Muscle of back (tissue), 13 donors: ENCODE measurements at places on chromosomes 4 and X. TPM values are rescaled to one million over a fixed set of nuclear protein-coding genes. Genes with fewer than 3 reads are reported as not detected.

SLIT2 gene
- polyA plus RNA-seq: 42.0 TPM

SHROOM3 gene
- polyA plus RNA-seq: 35.8 TPM

DNA sequence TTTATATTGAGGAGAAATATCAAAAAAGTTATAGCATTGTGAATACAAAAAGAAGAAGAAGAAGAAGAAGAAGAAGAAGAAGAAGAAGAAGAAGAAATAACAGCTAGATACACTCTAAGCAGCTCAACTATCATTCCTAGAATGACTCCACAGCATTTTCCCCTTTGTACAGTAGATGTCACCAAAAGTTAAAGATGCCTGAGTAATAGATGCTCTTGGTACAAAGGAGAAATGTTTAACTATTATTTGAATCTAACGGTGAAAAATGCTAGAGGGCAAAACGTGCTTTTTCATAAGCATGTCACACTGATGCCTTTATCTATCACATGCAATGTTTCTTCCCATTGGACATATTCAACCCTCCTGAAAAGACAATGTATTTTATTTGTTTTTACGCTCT is 178.4 kb upstream of the GPRIN3 start:
- no peak for DNase-seq

TMPRSS11A gene
- not detected for polyA plus RNA-seq

GPRASP1 gene
- 9.1 TPM for polyA plus RNA-seq

DNA sequence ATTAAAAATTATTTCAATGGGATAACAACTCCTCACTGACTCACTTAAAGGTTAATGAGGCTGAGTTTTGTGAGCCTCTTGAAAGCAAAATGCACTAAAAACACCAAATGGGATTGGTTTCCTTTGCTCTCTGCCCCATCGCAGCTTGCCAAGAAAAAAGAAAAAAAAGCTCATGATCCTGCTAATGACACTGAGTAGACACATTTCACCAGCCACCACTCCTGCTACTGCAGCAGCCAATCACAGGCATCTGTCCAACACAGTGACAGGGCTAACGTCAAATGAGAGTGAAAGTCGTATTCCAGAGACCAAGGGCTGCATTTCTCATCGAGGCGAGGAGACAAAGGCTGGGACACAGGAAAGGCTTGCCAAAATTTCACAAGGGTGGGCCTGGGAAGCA is 5.2 kb downstream of the APBB2 start:
- no peak for DNase-seq

DNA sequence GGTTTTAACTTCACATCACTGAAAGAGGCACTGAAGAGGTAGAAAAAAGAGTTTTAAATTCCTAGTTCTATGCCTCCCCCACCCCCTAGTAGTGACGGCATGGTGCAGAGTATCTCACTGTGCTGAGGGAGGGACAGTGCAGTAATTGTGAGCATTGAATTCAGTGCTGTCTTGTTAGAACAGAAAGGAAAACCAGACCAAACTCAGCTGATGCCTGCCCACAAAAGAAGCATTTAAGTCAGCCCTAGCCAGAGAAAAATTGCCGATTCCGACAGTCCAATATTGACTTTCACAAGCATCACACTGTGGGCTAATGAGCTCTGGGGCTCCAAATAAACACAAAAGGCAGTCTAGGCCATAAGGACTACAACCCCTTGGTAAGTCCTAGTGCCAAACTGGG is 417.7 kb downstream of the AR start:
- DNase-seq: no peak

- DNase-seq: peak; percentile 56
These were observed 106.2 kb downstream of the ALPK1 start for GRCh38 chr4:112403101-112403945.

DNA sequence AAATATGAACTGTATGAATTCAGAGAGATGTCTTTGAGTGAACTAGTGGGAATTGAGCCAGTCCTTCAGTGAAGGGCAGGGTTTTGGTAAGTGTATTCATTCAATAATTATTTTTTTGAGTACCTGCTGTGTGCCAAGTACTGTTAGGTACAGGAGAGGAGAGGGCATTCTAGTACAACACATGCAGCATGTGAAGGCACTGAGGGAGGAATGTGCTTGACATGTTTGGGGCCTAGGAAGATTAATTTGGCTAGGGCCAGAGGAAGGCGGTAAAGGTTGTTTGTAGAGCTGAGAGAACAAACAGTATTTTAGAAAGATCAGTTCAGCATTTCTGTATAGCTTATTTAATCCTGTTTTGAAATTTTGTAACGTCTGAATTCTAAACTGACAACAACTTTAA is 27.8 kb downstream of the APOOL start:
- no peak for DNase-seq

PPA2 gene
- 58.2 TPM for polyA plus RNA-seq

ETDA gene
- polyA plus RNA-seq: not detected

FAAH2 gene
- 2.0 TPM for polyA plus RNA-seq

DNA sequence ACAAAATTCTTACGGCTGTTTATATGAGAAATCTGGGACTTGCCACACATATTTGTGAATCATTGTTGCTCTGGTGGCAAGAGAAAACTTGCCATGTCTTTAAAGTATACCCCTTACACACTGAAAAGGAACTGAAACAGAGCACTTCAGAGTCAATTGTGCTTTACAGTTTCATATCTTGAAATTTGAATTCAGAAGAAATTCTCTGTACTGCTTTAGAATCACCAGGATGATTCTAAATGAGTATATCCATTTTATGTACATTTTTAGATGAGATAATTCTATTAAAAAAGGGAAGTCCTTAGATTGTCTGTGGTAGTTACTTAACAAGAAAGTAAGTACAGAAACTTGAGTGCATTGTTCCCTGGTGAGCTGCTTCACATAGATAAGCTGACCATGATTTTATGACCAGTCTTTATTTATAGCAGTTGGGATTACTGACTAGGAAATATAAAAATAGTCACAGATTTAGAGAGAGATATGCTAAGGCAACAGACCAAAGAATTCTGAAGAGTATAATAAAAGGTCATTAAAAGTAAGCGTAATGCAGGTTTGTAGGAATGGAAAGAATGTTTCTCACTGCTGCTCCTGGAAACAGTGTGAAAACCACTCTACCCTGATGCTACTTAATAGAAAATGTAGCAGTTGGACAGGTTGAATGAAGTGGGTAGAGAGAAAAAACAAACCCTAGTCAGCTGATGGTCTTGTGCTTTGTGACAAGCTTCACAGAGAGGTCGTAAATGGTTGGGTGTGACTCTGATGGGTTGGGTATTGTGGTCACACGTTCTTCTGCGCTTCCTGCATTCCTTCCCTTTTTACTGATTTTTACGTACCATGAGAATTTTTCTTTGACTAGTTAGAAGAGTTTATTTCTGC is 41.0 kb downstream of the FNIP2 start:
- peak; percentile 75 for DNase-seq

- no peak for DNase-seq
These were observed 15.3 kb downstream of the CYTL1 start for GRCh38 chr4:5003918-5004317.

GRCh38 chrX:69010339-69010738 is 154.9 kb downstream of the PJA1 start:
- no peak for DNase-seq

DNA sequence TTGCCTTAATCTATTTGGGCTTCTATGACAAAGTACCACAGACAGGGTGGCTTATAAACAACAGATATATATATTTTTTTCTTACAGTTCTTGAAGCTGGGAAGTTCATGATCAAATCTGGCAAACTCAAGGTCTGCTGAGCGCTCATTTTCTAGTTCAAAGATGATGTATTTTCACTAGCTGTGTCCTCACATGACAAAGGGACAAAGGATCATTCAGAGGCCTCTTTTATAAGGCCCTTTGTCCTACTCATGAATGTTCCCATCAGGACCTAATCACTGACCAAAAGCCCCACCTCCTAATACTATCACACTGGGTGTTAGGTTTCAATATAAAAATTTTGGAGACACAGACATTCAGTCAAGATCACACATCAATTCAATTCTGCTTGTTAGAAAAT is 2025.2 kb downstream of the PCDH7 start:
- no peak for DNase-seq

ALG13 gene
- 34.4 TPM for polyA plus RNA-seq

SPANXD gene
- not detected for polyA plus RNA-seq

MXRA5 gene
- 64.6 TPM for polyA plus RNA-seq

L1CAM gene
- 2.1 TPM for polyA plus RNA-seq

DNA sequence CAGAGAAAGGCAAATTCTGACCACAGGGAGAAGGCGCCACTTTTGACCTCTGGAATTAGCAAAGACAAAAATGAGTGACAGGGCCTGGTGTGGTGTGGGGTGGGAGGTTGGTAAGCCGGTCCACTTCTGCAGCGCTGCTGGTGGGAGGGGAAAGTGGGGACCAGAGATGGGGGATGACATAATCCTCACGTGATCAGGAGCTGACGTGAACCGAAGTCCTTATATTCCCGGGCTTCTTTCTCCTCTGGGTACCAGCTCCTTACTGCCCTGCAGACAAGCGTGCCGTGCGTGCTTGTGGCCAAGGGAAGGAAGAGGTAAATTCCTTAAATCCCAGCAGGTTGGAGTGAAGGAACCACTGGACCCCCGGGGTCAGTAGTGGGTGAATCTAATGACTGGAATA is at the start of gene TCEAL7:
TCEAL7 (plus strand) TSS at position 249 of the 400 bp plus-strand sequence. CDS start 1,165 bp downstream, outside the sequence.
- DNase-seq: peak; percentile 92

ERVMER34-1 gene
- polyA plus RNA-seq: 0.99 TPM

DNA sequence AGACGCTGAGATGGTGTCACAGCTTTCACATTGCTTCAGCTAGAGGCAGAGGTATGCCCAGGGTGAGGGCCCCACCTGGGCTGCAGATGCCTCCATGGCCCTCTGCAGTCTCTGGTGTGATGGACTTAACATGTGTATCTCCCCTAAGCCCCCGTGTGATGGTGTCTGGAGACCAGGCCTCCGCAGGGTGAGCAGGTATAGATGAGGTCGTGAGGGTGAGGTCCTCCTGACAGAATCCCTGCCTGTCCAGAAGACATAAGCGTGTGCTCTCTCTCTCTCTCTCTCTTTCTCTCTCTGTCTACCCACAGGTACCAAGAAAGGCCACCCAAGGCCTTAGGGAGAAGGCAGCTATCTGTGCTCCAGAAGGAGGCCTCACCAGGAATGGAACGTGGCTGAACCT is 50.9 kb downstream of the CPZ start:
- no peak for DNase-seq

C4orf17 gene
- polyA plus RNA-seq: not detected

DNA sequence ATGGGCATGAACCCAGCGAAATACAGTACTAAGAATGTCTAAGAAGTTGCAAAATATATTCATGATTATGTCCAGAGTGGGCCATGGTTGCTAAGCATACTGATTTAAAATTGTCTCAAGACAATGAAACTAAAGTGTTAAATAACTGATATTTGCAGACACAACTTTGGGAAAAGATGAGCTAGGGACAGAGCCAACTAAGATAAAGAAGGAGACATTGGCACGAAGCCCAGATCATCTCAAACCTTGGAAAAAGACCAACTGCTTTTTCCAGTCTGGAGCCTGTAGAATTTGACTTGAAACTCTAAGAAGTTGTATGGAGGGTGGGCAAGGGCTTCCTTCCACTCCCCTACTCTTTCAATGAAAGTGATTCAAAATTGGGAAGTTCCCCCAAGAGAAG is 108.5 kb upstream of the GLRA2 start:
- DNase-seq: peak; percentile 2

- no peak for DNase-seq
These were observed 184.2 kb downstream of the MAML3 start for GRCh38 chr4:139969635-139970266.

DNA sequence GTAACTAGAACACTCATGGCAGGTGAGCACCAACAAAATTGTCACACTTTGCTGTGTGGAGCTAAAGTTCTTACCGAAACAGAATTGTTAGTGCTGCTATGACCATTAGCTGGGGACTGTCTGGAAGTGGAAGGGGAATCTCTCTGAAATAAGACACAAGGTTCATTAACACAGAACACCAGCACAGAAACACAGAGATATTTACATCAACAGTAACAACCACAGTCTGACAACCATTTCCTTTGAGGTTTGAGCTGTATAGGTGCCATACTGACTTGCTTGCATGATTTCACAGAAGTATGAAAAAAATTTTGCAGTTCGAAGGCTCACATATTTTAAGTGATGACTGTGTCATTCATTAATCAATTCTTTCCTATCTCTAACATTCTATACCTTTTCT is 109.8 kb downstream of the NYX start:
- no peak for DNase-seq

F11 gene
- 0.14 TPM for polyA plus RNA-seq

GRCh38 chr4:7335344-7336066 is 99.2 kb downstream of the PSAPL1 start:
- no peak for DNase-seq

DNA sequence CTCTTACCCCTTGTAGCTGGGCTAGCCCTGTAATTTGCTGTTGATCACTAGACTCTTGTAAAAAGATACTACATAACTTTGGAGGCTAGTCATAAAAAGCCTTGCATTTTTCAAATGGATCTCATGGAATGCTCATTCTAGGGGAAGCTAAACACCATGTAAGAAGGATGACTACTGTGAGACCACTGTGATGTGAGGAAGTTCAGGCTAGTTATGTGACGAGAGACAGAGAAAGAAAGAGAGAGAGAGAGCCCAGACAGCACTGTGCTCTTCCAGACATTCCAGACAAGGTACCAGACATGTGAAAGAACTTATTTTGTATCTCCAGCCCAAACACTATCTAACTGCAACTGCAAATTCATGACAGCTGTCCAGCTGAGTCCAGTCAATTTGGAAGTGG is 404.6 kb upstream of the PITX2 start:
- DNase-seq: peak; percentile 88

DNA sequence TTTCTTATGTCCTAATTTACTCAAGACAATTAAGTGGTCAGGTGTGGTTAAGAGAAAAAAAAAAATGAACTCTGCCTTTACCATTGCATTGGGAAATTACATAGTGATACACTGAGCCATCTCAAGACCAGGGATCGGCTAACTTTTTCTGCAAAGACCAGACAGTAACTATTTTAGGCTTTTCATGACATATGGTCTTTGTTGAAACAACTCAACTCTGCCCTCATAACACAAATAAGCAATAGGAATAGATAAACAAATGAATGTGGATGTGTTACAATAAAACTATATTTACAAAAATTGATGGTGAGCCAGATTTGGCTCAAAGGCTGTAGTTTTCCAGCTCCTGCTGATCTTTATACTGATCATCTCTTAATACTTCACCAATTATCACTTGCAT is 632.6 kb upstream of the INTU start:
- no peak for DNase-seq

- DNase-seq: no peak
These were observed 219.0 kb downstream of the DCTD start for GRCh38 chr4:182698212-182698611.

OPN1MW gene
- polyA plus RNA-seq: not detected

VCX gene
- polyA plus RNA-seq: not detected

USP27X gene
- 3.0 TPM for polyA plus RNA-seq

DNA sequence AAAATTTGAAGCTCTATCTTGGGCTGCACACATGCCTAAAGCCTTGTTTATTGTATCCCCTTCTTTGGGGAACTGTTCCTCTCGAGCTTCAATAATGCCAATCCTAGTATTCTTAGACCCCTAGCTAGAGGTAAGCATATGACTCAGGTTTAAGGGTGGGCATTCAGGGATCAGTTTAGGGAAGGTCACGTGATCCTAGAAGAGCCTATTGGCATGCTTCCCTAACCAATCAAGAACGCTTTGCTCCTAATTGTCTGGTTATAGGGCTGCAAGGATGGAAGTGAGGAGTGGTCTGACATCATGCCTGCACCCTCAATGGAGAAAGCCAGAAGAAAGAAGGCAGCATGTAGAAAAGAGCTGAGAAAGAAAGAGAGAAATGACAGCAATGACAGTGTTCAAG is 46.9 kb downstream of the TLR10 start:
- DNase-seq: no peak
